Cerebellum (tissue), 4 donors: ENCODE measurements at places on chromosomes 3 and 15. TPM values are rescaled to one million over a fixed set of nuclear protein-coding genes. Genes with fewer than 3 reads are reported as not detected.
A peak's percentile ranks its signal among the peaks of the same experiment; 100 is the strongest.

Gene CPEB1
- total RNA-seq, result 4.4 TPM

Gene ADAMTS9
- 31.1 TPM for total RNA-seq

Gene PXYLP1
- 47.0 TPM for total RNA-seq

Gene RRP9
- 7.7 TPM for total RNA-seq

Gene GPR176
- 12.6 TPM for total RNA-seq

Gene ACP3
- total RNA-seq, result 0.91 TPM

Gene PODXL2
- 95.3 TPM for total RNA-seq

Gene CLRN1
- not detected for total RNA-seq

- DNase-seq, result no peak
Measured at GRCh38 chr3:185411133-185411532, 48.2 kb downstream of the MAP3K13 start.

DNA sequence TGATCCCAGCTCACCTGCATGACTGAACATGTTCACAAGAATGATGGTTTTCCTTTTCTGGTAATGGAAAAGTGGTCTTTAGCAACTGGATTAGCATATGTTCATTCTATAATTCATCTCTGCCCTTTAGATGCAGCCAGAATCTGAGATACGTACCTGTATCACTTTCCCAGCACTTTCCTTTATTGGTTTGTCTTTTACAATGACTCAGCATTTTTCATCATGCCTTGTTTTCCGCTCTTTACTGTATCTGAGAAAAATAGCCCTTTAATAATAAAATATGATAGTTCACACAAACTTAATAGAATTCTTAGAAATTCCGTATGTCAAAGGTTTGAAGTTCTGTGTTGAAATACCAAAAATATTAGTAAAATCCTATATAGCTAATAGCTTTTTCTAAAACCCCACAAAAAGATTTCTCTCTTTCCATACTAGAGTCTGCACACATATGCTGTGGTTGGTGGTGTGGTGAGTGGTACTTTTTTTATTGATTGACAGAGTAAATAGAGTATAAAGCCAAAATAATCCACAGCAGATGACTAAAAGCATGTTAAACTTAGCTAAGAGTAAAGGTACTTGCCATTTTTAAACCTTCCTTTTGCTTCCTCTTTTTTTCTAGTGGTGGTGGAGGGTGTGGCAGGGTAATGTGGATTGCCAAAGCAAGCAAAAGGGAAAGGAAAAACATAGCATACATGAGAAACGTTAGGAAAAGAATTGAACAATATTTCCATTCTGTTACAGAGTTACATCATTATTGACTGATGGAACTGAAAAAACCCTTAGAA is 328.9 kb upstream of the RBMS3 start:
- no peak for DNase-seq

GRCh38 chr3:172549144-172549543 is 25.9 kb upstream of the TNFSF10 start:
- no peak for DNase-seq

GRCh38 chr3:9946112-9947024 is 5.8 kb downstream of the PRRT3 start:
- peak; percentile 81 for DNase-seq

- no peak for DNase-seq
Measured at GRCh38 chr3:49058011-49058410, 28.8 kb upstream of the IMPDH2 start.

GRCh38 chr15:39783244-39783820 is 691 bp upstream of the FSIP1 start:
- no peak for DNase-seq

- DNase-seq, result no peak
Measured at GRCh38 chr3:134445636-134446035, 40.1 kb downstream of the ANAPC13 start.

GRCh38 chr3:55446850-55447249 is 40.3 kb downstream of the WNT5A start:
- no peak for DNase-seq

GRCh38 chr15:40121911-40122638 is 13.4 kb upstream of the BMF start:
- DNase-seq, result no peak

- DNase-seq, result no peak
Measured at GRCh38 chr15:67331676-67332075, 77.1 kb downstream of the IQCH start.

GRCh38 chr15:50675535-50676144 is 11.0 kb downstream of the TRPM7 start:
- peak; percentile 19 for DNase-seq

DNA sequence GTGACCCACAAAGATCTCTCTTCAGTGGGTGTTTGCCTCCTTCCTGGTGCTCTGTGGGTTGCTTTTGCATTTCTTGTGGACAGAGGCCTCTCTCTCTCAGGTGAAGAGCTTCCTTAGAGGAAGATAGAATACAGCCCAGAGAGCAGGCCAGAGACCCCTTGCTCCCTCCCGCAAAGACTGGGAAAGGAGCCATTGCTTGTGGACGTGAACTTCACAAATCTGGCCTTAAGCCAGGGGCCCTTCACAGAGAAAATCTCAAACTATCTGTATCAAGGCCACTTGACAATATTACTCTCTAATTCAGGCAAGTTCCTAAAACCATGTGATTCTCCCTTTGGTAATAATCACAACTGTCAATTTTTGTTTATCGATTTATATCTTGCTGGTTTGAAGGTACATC is 30.4 kb upstream of the CLK3 start:
- DNase-seq, result no peak

- DNase-seq, result no peak
Measured at GRCh38 chr3:114697401-114697800, 403.6 kb downstream of the TIGIT start.

DNA sequence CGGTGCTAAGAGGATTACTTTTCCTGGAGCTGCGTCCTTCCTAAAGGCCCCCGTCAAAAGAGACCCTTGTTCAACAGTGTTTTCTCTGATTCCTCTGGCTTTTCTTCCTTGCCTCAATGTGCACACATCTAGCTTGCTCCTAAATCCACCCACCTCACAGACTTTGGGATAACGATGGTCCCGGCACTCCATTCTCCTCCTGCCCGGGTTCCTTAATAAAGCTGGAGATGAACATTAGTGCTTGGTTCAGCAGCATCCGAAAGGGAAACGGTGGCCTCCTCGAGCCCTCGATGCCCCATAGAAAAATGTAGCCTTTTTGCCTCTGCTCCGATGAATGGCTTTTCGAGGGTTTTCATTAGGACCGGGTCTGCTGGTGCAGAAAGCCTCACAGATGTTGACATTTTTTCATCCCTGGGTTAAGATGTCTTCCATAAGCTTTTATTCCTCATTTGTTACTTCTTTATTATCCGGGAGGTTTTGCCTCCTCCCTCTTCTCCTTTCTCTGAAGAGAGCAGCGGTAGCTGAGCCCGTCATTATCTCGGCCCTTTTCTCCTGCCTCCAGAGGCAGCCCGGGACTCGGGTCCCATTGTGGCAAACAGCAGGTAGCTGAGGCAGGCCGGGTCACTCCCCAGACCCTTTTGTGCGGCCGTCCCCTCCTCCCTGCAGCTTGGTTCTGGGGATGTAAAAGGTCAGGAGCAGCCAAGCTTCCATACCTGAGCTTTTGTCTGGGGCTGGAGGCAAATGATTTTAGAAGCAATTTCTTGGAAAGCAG is 64.6 kb downstream of the CPN2 start:
- no peak for DNase-seq
